HCT116 (cell line): ENCODE measurements at places on chromosomes 3 and 15. TPM values are rescaled to one million over a fixed set of nuclear protein-coding genes. Genes with fewer than 3 reads are reported as not detected.

Gene ALG3
- total RNA-seq, result 56.6 TPM

- DNase-seq, result no peak
Observed at GRCh38 chr3:159919873-159920272, 68.8 kb upstream of the IL12A start.

GRCh38 chr3:112973325-112974177 lies 1.4 kb downstream of the CD200R1 start:
- no peak for DNase-seq

Gene SHF
- 2.6 TPM for total RNA-seq

Gene SIDT1
- total RNA-seq, result not detected

DNA sequence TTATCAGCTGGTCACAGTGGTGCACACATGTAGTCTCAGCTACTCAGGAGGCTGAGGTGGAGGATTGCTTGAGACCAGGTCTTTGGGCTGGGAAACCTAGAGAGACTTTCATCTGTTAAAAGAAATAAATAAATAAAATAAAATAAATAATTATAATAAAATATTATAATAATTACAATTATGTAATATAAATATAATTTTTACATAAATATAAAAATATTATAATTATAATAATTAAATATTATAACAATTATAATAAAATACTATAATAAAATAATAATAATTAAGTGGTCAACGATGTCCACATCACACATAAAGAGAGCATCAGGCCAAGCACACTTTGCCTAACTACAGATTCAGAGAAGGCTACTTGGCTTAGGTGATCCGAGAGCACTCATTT lies 14.6 kb downstream of the QRICH1 start:
- no peak for DNase-seq

- peak; percentile 91 for DNase-seq
Observed at GRCh38 chr3:194322678-194323211, 28.4 kb downstream of the CPN2 start.

- no peak for DNase-seq
Observed at GRCh38 chr3:157100096-157100477, 59.9 kb downstream of the CCNL1 start.

GRCh38 chr3:38992117-38992760 lies 59.5 kb downstream of the SCN11A start:
- DNase-seq, result no peak

GRCh38 chr3:101154401-101154800 lies 161.2 kb upstream of the ABI3BP start:
- no peak for DNase-seq

DNA sequence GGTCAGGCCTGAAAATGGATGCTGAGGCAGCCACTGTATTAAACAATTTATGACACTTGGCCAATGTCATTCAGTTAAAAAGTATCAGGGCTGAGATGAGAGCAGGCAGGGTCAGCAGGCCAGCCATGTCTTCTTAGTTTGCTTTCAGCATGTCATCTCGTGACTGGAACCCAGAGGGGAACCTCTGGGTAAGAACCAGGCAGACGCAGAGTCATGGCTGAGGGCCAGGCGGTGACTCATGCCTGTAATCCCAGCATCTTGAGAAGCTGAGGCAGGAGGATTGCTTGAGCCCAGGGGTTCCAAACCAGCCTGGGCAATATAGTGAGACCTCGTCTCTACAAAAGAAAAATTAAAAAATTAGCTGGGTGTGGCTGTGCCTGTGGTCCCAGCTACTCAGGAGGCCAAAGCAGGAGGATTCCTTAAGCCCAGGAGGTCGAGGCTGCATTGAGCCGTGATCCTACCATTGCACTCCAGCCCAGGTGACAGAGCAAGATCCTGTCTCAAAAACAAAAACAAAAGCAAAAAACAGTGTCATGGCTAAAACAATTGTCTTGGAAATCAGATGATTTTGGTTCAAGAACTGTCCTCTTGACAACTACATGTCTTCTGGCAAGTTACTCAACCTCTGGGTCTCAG lies 11.7 kb downstream of the BCL2L10 start:
- peak; percentile 35 for DNase-seq

Gene INKA1
- 1.6 TPM for total RNA-seq
